Cardiac muscle cell (in vitro differentiated cells and primary cell): ENCODE measurements at places on chromosomes 4 and X. TPM values are rescaled to one million over a fixed set of nuclear protein-coding genes. Genes with fewer than 3 reads are reported as not detected.

PNMA3 gene
- 8.3 and 19.7 TPM in 2 replicates for total RNA-seq

DNA sequence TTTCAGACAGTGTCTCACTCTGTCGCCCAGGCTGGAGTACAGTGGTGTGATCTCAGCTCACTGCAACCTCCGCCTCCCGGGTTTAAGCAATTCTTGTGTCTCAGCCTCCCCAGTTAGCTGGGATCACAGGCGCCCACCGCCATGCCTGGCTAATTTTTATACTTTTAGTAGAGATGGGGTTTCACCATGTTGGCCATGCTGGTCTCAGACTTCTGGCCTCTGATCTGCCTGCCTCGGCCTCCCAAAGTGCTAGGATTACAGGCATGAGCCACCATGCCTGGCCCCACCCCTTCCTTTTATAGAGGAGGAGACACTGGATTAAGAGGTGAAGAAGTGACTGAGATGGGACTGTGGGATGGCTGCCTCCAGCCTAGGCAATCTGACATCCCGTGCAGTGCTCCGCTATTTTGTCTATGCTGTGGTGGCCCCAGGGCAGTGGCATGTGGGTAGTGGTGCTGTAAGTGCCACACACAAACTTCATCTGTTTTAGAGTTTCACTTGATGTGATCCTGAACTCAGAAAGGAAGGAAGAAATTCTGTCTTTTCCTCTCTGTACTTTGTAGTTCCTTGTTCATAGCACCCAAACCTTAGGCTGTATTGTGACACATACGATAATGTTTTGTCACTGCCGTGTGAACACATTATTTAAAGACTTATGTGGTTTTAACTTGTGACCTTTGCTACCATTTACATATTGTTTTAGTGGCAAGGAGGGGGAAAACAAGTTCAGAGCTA lies 48.9 kb downstream of the FNIP2 start:
- H3K36me3 ChIP-seq = no peaks in the 10 kb centered on the region
- no peak for DNase-seq
- peak overlapping the region; percentile 57 for H3K27ac ChIP-seq
- no peaks in the 10 kb centered on the region for H3K27me3 ChIP-seq
- H3K4me3 ChIP-seq = no peak overlapping the region

- no peaks in the 10 kb centered on the region for H3K36me3 ChIP-seq
- H3K4me1 ChIP-seq = peaks cover 5% of the 10 kb centered on the region
- no peak overlapping the region for H3K27ac ChIP-seq
- H3K27me3 ChIP-seq = no peaks in the 10 kb centered on the region
- peak; percentile 87 for DNase-seq
These were observed 113.9 kb upstream of the VAMP7 start for GRCh38 chrX:155767051-155767875.

DNA sequence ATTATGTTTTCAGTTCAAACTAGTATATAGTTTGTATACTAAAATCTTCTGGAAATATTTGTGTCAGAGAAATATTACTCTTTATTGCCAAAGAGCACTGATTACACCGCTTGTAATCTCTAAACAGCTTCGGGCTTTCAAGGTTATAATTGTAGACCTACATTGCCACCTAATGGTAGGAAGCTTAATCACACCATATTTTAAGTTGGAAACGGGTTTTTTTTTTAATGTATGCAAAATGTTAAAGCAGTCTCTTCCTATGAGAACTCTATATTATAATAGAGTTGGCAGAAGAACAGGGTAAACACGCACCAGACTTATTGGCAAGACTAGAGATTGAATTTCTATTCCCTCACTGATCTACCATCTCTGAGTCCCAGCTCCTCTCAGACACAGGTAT lies 19.5 kb upstream of the NFXL1 start:
- H3K36me3 ChIP-seq = no peaks in the 10 kb centered on the region
- no peak overlapping the region for H3K4me3 ChIP-seq
- H3K27me3 ChIP-seq = no peaks in the 10 kb centered on the region

DNA sequence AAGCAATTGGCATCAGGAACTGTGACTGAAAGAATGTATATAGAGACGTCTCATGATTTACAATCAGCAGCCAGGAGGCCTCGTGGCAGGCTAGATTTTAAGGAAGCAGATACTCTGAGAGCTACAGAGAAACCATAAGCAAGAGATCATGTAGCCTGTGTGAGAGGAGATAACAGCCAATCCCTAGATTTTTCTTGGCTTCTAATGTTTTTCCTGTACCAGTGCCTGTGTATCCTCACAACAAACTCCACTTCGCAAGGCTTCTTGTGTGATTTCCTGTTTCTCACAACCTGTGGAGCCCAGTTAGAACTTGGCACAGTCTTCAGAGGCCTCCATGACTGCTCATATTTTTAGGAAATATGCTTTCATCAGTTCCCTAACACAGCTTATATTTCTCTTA lies 147.9 kb downstream of the PTCHD1 start:
- no peaks in the 10 kb centered on the region for H3K36me3 ChIP-seq
- H3K4me3 ChIP-seq = no peak overlapping the region
- peak; percentile 14 for DNase-seq
- H3K27me3 ChIP-seq = no peaks in the 10 kb centered on the region

DNA sequence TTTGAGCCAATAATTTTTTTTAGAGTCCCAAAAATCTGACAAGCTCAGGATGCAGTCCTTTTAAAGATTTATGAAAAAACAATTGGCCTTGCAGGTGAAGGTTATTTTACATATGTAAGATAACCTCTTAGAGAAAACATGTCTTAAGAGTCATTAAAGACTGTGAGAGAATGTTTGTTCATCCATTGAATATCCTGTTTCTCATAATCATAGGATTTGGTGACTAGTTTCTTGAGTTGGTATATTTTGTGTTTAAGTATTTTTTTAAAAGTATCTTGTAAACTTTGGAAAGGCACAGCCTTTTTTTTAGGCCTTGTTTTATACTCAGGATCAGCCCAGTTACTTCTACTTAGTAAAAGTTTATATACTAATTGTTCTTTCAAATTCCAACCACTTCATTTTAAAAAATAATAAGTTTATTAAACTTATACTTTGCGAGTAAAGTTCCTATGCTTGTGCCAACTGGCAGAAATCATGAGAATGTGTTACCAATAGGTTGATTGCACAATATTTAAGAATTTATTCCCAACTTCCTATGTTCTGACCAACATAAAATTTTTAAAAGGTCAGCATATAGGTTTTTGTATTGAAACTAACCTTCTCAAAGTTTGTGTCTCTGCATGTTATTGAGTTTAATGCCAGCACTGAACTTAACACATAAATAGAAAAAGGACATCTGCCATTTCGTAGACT lies 40.0 kb upstream of the ARSJ start:
- H3K27me3 ChIP-seq = no peaks in the 10 kb centered on the region
- no peak overlapping the region for H3K4me3 ChIP-seq
- no peaks in the 10 kb centered on the region for H3K4me1 ChIP-seq
- no peak for DNase-seq

FAM149A gene
- 9.1 and 9.8 TPM in 2 replicates for total RNA-seq

GRCh38 chrX:118261151-118261550 lies 84.8 kb upstream of the WDR44 start:
- no peaks in the 10 kb centered on the region for H3K27me3 ChIP-seq
- DNase-seq = no peak
- H3K4me1 ChIP-seq = no peaks in the 10 kb centered on the region

SOX3 gene
- total RNA-seq = 0.32 and 0.42 TPM in 2 replicates

RPS6KA6 gene
- 3.3 and 3.8 TPM in 2 replicates for total RNA-seq

DNA sequence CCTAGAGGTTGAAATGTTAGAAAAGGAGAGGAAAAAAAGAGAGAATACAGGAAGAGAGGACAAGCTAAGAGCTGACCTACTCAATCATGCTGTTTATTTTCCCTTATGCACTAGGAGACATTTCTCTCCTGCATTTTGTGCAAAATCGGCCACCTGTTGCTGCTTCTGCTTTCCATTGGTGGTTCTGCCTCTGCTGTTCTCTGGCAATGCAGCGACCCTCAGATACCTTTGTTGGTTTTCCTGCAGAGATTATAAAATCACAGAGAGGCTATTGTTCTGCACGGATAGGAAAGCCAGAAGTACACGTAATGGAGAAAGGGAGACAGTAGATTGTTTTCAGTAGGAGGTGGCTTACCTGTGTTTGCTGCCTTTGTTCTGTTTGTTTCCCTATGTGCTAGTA lies 108.9 kb downstream of the UNC5C start:
- DNase-seq = no peak
- H3K4me3 ChIP-seq = no peak overlapping the region
- H3K27ac ChIP-seq = no peak overlapping the region
- peaks cover 4% of the 10 kb centered on the region for H3K4me1 ChIP-seq
- no peaks in the 10 kb centered on the region for H3K27me3 ChIP-seq
- H3K36me3 ChIP-seq = no peaks in the 10 kb centered on the region

GRCh38 chr4:150256841-150257730 lies 178.8 kb downstream of the DCLK2 start:
- H3K4me3 ChIP-seq = no peak overlapping the region
- DNase-seq = no peak
- peaks cover 6% of the 10 kb centered on the region for H3K4me1 ChIP-seq
- H3K27me3 ChIP-seq = no peaks in the 10 kb centered on the region
- no peaks in the 10 kb centered on the region for H3K36me3 ChIP-seq
- no peak overlapping the region for H3K27ac ChIP-seq

DNA sequence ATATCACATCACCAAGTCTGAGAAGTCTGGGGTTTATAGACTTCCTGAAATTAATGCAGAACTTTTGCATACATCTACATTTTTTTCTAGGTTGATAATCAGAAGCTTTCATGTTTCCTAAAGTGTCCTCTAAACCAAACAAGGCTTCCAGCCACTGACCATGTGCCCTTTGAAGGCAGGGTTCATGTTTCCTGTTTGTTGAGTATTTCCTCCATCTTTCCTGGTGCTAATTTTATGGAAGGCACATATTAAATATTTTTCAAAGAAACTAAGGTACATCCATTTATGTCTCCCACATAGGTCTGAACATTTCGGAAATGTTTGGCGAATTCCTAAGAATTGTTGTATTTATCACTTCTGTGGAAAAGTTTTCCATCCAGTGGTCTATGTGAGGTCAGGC lies 5.6 kb downstream of the GALNT7 start:
- DNase-seq = no peak
- H3K27ac ChIP-seq = no peak overlapping the region
- H3K4me1 ChIP-seq = peaks cover 16% of the 10 kb centered on the region
- no peak overlapping the region for H3K4me3 ChIP-seq

STARD8 gene
- total RNA-seq = 1.9 TPM in 2 replicates

GRCh38 chr4:7587433-7588405 lies 153.0 kb upstream of the PSAPL1 start:
- no peaks in the 10 kb centered on the region for H3K27me3 ChIP-seq
- no peak overlapping the region for H3K27ac ChIP-seq
- no peaks in the 10 kb centered on the region for H3K36me3 ChIP-seq
- no peak overlapping the region for H3K4me3 ChIP-seq
- no peak for DNase-seq

DNA sequence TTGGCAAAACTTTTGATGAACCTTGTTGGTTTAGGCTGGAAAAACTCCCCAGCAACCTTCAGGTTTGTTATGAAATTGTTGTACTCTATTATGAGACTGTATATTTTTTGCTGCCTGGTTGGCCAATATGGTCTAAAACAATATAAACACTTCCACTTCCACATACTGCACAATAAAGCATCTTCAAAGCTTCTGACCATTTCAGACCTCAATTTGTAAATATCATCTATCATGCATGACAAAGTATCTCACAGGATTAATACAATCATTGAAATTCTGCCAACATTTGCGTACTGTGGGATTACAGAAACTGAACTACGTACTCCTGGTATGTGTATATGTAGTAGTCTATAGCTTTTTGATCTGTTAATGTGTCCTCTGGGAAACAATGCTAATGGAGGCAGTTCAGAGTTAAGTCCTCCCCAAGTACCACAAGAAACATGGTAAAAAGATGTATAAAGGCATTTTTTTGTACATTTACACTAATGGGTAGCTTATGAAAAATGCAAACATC lies 40.4 kb downstream of the GPC4 start:
- no peak overlapping the region for H3K4me3 ChIP-seq
- no peak overlapping the region for H3K27ac ChIP-seq
- no peaks in the 10 kb centered on the region for H3K27me3 ChIP-seq
- no peak for DNase-seq
- peaks cover 36% of the 10 kb centered on the region for H3K4me1 ChIP-seq

- H3K4me3 ChIP-seq = no peak overlapping the region
- no peak for DNase-seq
- no peaks in the 10 kb centered on the region for H3K36me3 ChIP-seq
- H3K4me1 ChIP-seq = no peaks in the 10 kb centered on the region
- no peak overlapping the region for H3K27ac ChIP-seq
These were observed 45.8 kb upstream of the ARSJ start for GRCh38 chr4:114025176-114025777.

- H3K4me1 ChIP-seq = no peaks in the 10 kb centered on the region
- H3K36me3 ChIP-seq = no peaks in the 10 kb centered on the region
- peak; percentile 20 for DNase-seq
- H3K27me3 ChIP-seq = peaks cover 12% of the 10 kb centered on the region
- H3K4me3 ChIP-seq = no peak overlapping the region
These were observed 204.7 kb upstream of the JADE1 start for GRCh38 chr4:128604840-128605239.

DNA sequence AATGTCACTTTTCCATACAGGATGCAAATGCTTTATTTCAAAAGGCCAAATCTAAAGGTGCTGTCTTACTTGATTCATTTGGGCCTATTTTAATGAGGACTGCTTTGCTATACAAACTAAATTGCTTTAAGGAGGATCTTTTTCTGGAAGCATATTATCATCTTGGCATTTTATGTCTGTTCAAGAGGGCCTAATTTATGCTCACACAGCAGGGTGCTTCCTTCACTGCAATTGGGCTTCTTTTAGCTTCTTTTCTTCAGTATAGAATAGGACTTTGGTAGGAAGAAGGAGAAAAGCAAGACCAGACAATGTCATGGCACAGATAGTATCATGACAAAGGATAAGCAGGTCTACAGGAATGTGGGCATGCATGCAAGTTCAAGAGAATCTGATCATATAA lies 222.4 kb upstream of the ANKRD50 start:
- H3K4me3 ChIP-seq = no peak overlapping the region
- H3K27ac ChIP-seq = no peak overlapping the region
- H3K36me3 ChIP-seq = no peaks in the 10 kb centered on the region
- no peaks in the 10 kb centered on the region for H3K27me3 ChIP-seq

GPR82 gene
- total RNA-seq = not detected in 2 replicates

GRCh38 chr4:147461161-147461560 lies 19.7 kb upstream of the EDNRA start:
- no peak for DNase-seq
- no peak overlapping the region for H3K27ac ChIP-seq
- no peaks in the 10 kb centered on the region for H3K36me3 ChIP-seq
- no peaks in the 10 kb centered on the region for H3K27me3 ChIP-seq

POU3F4 gene
- total RNA-seq = 0.03 TPM in 1 of 2 replicates, not detected in the other

- H3K4me3 ChIP-seq = no peak overlapping the region
- no peaks in the 10 kb centered on the region for H3K27me3 ChIP-seq
- no peaks in the 10 kb centered on the region for H3K4me1 ChIP-seq
- DNase-seq = no peak
- H3K36me3 ChIP-seq = no peaks in the 10 kb centered on the region
These were observed 1724.0 kb downstream of the RPA4 start for GRCh38 chrX:98607739-98608138.

GPR78 gene
- 0.63 TPM in 1 of 2 replicates, not detected in the other for total RNA-seq

VSIG1 gene
- 0.07 TPM in 1 of 2 replicates, not detected in the other for total RNA-seq

CABS1 gene
- not detected in 2 replicates for total RNA-seq

DNA sequence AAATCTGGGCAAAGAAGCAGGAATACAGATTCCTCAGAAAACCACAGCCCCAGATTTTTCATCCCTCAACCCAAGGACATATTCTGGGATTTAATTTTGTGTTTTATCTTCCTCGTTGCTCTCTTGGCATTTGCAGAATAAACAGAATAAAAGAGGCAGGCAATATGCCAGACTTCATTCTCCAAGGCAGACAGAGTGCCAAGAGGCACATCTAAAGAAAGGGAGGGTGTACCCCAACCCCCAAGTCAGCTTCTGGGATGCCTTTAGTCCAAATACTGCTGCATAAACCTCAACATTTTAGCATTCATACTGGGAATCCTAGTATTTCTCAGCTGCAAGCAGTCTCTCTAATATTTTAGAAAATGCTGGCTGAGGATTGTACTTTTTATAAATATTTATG lies 629.2 kb downstream of the KLHL13 start:
- DNase-seq = no peak
- H3K4me3 ChIP-seq = no peak overlapping the region
- no peak overlapping the region for H3K27ac ChIP-seq
- H3K4me1 ChIP-seq = no peaks in the 10 kb centered on the region
- no peaks in the 10 kb centered on the region for H3K36me3 ChIP-seq
